Fibroblast of skin of scalp (primary cell): ENCODE measurements at places on chromosomes 1 and 21.

DNA sequence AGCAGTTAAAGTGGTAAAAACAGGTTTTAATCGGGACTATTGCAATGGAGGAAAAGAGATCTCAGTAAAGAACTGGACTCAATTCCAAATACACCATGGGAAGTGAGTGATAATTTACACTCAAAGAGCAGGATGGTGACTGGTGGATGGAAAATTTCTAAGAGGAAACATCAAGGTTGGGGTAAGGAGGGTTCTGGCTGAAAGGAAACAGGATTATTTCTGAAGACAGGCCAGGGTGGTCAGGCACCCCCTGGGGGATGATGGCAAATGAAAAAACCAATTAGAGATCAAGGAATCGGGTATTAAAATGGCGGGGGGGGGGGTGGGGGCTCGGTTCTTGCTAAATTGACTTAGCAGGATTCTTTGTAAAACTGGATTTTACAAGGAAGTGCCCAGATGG is 12.3 kb upstream of the HSD11B1 start:
- no peak for DNase-seq

DNA sequence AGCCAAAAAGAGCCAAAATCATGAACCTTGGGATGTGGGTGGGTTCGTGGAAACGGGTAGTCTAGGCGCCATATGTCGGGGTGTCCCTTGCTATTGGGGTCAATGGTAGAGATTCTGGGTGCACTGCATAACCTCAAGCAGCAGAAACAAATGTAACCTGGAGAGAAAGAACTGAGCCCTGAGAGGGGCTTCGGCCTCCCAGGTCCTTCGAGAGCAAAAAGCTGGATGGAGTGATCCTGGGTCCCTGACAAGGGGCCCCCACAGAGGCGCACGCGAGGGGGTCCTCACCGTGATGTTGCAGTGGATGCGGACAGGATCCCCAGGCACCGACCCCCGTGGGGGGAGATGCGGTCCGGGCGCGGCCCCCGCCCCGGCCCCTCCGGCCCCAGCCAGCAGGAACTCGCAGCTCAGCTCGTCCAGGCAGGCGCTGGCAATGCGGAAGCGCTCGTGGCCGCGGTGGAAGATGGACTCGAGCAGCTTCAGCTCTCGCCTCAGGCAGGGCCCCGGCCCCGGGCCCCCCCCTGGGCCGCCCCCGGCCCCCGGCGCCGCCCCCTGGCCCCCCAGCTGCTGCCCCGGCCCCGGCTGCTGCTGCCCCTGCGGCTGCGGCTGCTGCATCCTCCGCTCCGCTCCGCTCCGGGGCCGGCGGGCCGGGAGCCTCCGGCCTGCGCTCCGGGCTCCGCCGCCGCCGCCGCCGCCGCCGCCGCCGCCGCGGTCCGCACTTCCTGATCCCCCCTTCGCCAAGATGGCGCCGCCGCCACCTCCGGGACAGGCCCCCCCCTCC is at the start of gene UBE2Q1:
UBE2Q1 (minus strand) TSS at position 724 of the 781 bp plus-strand sequence; CDS start at position 615, 109 bp downstream.
- DNase-seq: no peak

- no peak for DNase-seq
Measured at GRCh38 chr1:241221319-241221718, 135.7 kb downstream of the RGS7 start.

DNA sequence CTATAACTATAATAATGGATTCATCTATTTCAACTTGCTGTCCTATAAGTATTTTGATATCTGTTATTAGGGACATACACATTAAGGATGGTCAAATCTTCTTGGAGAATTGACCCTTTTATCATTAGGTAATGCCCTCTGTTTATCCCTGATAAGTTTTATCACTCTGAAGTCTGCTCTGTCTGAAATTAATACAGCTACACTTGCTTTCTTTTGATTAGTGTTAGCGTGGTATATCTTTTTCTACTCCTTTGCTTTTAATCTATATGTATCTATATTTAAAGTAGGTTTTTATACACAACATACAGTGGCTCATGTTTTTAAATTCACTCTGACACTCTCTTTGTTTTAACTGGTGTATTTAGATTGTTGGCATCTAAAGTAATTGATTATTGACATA is 69.9 kb upstream of the EXO1 start:
- DNase-seq: no peak

- DNase-seq: peak; percentile 14
Measured at GRCh38 chr21:46322351-46323226, 1.1 kb downstream of the C21orf58 start.

- DNase-seq: no peak
Measured at GRCh38 chr1:203636291-203636690, 9.7 kb downstream of the ATP2B4 start.

- DNase-seq: peak; percentile 67
Measured at GRCh38 chr1:47031059-47031458, 7.6 kb downstream of the CYP4X1 start.

DNA sequence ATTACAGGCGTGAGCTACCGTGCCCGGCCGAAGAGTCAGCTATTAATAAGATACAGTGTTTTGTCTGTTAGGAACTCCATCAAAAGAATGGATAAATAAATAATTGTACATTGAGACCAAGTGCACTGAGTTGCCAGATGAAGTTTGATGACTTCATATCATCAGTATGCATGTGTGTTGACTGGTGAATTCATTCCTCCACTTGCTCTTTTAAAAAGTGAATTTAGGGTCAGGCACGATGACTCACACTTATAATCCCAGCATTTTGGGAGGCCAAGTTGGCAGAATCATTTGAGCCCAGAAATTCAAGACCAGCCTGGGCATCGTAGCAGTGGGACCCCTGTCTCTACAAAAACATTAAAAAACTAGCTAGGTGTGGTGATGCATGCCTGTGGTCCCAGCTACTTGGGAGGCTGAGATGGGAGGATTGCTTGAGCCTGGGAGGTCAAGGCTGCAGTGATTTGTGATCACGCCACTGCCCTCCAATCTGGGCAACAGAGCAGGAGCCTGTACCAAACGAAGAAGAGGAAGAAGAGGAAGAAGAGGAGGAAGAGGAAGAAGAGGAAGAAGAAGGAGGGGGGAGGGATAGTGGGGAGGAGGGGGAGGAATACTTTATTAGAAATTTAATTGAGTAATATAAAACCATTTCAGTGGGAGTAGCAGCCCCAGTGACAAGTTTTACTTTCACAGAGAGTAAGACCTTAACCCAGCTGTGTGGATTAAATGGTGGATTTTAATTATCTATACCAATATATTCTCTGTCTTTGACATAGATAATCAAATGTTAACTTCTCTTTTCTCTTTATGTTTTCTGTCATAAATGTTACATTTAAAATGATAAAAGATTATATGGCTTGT is 74.9 kb downstream of the CCDC18 start:
- peak; percentile 66 for DNase-seq

- no peak for DNase-seq
Measured at GRCh38 chr1:26524181-26524580, 5.4 kb upstream of the RPS6KA1 start.

GRCh38 chr1:230219174-230220067 is 152.4 kb downstream of the GALNT2 start:
- no peak for DNase-seq

DNA sequence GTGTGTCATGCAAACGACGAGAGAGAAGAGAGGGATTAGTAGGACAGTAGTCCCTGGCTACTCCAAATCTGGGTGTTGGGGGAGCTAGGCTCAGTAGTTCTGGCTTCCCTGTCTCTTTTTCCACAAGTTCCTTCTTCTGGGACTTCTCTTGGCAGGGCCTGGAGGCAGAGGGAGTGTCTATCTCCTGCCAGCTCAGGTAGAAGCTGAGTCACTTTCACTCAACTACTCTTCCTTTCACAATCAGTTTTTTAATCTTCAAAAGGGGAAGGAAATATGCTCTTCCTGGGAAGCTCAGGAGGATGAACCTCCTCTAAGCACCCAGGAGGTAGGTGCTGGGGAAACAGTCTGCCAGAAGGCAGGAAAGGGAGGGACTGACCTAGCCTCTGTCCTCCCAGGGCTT is 35.2 kb upstream of the MAGOH start:
- DNase-seq: no peak

DNA sequence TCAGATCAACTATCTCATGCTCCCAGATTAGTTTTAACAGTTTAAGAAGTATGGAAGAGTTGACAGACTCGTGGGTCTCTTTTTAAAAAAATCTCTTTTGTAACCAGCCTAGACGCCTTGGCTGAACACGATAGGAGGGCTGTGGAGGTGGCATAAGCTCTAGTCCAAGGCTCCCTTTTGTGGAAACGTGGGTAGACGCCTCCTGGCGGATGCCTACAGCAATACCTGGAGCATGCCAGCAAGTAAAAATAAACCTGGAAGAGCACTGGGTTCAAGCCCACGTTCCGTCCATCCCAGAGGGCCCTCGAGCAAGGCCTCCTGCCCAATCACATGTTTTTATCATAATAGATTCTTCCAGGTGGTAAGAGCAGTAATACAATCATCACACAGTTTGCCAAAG is 87.9 kb downstream of the RGS7 start:
- no peak for DNase-seq

DNA sequence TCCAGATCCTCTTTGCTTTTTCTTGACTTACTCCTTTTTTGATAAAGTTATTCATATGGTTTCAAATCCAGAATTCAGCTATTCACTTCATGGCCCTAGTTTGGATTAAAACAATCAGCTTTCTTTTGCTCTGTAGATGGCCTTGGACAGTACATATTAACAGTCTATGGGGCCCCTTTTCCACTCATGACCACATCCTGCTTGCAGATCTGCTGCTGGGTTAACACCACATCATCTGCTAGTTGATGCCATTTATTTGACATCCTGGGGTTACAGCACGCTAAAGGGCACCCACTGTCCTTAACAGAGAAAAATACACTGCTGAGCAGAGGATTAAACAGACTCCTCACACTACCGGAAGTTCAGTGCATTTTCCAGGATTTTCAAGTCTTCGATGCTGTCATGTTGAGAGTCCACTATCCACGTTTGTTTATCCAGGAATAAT is 941 bp upstream of the IFI16 start:
- DNase-seq: no peak

DNA sequence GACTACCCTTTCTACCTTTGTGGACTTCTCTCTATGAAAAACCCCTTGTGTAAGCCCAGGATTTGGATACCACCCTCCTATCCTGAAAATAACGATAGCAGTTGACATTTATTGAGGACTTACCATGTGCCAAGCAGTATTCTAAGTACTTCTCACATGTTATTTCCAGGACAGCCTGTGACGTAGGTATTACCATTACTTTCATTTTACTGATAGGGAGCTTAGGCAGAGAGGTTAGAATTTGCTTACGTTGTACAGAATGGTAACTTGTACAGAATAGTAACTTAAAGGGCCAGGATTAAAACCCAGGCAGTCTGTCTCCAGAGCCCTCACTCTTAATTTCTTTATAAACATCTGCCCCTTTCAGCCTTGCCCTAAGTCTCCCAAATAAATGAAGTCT is 138.3 kb downstream of the NTMT2 start:
- no peak for DNase-seq
